ENCODE measurements at places on chromosomes 1 and 21.

- DNase-seq, result no peak
Observed at GRCh38 chr21:41254090-41254700, 62.4 kb upstream of the FAM3B start.

- no peak for DNase-seq
Observed at GRCh38 chr1:68142036-68142435, 90.3 kb downstream of the WLS start.

GRCh38 chr1:3679799-3680453, 27.6 kb downstream of the TP73 start:
- DNase-seq, result no peak

GRCh38 chr1:71796006-71796405, 486.3 kb downstream of the NEGR1 start:
- no peak for DNase-seq

- no peak for DNase-seq
Observed at GRCh38 chr1:67741736-67742135, 56.7 kb downstream of the GADD45A start.

- no peak for DNase-seq
Observed at GRCh38 chr1:233667741-233668140, 53.8 kb downstream of the KCNK1 start.

DNA sequence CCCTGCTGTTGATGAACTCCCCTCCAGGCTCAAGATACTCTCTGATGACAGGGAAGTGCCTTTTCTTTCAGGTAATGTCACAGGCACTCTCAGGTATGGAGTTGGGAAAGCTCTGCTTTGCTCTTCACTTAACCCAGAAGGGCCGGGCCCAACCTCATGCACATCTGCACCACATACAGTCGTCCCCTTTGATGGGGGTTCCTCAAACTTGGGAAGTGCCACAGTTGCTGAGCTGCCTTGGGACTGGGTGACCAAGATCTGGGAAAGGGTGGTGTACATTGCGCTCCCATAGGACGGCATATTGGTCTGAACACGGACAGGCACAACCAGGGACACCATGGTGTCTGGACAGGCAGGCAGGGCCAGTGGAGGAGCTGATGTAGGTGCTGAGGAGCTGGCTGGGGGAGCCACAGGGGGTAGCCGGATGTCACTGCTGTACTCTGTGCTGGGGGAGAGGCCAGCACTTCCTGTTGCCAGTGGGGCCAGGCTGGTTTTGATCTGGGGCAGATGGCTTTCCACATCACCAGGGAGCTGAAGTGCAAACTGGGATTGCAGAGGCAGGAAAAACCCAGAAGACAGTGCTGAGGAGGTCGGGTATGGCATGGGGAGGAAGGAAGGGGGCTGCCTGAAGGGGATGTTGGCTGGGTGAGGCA, 96.2 kb upstream of the EDN2 start:
- no peak for DNase-seq

GRCh38 chr1:55255901-55256300, 40.7 kb upstream of the USP24 start:
- DNase-seq, result no peak

DNA sequence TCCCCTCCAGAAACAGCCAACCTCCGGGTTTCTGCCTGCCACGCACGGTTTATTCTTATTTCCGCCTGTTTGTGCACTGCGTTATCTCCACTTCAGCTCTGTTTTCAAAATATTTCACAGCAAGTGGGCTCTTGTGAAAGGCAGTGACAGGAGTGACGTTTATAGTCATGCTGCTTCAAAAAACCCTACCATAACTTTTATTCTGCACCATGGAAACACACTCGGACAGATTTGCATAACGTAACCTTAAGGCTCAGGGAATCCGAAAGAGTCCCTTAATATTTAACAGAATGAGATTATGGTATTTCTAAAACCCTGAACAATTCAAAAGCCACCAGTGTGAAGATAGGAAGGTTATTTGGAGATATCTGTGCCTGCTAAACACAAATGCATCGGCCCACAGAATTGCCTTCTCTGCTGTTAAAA, 782 bp upstream of the SDE2 start:
- no peak for DNase-seq

GRCh38 chr1:80047791-80048190, 1041.3 kb upstream of the ADGRL4 start:
- no peak for DNase-seq

DNA sequence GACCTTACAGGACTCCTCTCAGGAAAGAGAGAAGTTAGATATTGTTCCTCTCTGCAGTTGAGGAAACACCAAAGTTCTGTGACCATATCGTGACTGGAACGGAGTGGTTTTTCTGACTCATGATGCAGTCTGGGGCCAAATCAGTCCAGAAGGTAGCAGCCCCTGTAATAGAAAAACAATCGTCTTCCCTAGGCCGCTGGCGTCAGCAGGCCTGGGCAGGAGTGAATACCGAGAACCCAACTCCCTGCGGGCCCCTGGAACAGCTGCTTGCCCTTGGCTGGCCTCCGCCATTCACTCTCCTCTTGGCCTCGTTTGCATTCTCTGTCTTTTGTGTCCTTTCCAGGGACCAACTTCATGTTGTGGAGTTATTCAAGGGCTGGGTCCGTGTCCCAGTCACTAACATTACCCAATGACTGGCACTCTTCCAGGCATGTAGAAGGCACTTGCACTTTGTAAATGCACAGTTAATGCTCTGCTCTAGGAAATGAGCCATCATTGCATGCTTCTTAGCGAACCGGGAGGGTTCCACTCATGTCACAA, 10.9 kb upstream of the CD101 start:
- DNase-seq, result no peak

GRCh38 chr1:2866422-2867086, 65.1 kb upstream of the TTC34 start:
- no peak for DNase-seq

DNA sequence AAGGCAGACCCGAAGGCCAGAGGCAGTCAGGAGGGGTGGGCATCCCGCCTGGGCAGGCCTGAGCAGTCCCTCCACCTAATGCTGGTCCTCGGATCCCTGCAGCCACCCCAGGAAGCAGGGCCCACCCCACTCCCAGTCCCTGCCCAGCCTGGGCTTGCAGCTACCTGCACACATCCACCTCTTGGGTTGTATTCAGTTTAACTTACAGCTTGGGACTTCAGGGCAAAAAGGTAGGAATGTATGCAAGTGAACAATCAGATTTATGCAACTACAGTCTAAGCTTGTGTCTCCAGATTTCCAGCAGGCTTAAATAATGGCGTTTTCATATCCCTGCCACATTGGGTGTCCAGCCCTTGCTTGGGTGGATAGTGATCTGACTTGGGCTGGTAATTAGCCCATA, 17.4 kb downstream of the LDLRAP1 start:
- DNase-seq, result no peak

DNA sequence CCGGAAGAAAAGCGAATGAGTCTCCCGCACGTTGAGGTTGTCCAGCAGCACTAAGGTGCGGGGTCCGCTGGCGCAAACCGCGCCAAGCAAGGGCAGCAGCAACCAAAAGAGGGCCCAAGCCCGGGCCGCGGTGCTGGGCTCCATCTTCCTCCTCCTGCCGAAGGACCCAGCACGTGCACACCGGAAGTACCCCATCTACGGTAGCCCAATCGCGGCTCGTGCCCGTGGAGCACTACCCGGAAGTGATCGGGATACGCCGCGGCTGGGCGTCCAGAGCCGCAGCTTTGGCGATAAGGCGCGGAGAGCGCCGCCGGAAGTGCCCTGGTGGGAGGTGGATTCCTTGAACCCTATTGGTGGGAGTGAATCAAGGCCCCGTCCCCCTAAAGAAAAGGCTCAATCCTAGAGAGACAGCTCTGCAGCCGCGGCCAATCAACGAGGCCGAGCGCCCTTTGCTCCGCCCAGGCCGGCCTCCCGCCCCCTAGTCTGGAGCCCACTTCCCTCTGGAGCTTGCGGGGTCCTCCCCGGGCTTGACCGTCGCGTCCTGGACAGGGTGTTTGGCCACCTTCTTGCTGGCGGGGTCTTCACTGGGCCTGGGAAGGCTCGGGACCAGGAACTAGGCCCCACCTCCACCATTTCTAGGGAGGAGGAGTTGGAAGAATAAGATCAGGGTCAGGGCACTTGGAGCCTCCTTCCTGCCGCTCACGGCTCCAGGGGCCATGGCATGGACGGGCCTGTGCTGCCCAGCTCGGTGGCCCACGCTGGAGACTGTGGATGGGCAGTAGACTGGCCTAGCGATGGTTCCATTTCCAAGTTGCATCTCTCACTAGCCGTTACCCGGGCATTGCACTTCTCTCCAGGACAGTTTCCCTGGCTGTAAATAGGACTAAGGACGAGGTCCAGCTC, at the start of gene DDOST:
TSS of gene DDOST (minus strand) at position 163 of the 903 bp plus-strand sequence. CDS start at position 144, 19 bp downstream.
- DNase-seq, result peak; percentile 91

DNA sequence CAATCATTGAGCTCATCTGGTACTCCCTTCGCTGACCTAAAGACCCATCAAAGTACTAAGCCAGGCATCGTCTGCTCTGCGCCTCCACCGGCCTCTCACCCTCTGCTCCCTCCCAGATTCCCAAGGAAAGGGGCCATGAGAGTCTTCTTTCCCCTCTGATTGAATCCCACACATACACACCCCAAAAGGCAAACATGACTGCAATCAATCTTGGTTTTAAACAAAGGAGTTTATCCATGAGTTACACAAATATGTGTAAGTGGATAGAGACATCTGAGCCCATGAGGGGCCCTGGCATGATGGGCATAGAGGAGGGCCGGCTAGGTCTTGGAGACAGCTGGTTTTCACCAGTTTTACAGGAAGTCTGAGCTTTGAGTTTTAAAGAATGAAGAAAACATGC, 50.9 kb downstream of the CAPN2 start:
- DNase-seq, result no peak

DNA sequence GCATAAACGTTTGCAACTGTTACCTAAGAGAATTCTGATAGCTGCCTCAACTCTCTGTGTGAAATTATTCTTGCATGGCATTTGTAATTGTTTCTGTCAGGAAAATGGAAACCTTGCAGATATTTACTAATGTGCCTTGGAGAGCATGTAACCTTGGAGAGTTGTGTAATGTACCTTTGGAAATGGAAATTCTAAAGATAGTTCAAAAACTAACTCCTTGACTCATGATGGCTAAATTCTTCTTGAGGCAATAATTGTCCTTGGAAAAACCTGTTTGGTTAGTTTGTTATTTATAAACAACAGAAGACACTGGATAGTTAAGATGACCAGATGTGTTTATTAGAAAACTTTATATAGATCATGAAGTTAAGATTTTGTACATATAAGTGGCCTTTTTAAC, 1033.8 kb downstream of the PLA2G4A start:
- DNase-seq, result no peak

DNA sequence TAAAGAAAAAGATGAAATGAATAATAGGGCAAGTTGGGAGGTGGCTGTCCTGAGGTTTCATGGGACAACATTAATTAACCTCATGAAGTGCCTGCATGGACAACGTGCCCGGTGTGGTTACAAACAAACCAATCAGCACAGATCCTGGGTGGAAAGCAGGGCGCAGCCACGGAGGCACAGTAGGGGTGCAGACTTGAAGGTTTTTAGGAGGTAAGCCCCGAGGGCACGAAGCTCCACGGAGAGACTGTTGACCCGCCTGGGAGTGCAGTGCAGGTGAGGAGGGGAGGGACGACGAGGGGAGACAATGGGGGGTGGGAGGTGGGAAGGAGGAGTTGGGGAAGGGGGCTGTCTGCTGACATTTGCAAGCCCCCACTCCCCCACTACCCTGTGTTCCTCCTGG, 2.3 kb upstream of the RIPK4 start:
- DNase-seq, result no peak

- no peak for DNase-seq
Observed at GRCh38 chr21:26438976-26439375, 134.1 kb downstream of the CYYR1 start.

DNA sequence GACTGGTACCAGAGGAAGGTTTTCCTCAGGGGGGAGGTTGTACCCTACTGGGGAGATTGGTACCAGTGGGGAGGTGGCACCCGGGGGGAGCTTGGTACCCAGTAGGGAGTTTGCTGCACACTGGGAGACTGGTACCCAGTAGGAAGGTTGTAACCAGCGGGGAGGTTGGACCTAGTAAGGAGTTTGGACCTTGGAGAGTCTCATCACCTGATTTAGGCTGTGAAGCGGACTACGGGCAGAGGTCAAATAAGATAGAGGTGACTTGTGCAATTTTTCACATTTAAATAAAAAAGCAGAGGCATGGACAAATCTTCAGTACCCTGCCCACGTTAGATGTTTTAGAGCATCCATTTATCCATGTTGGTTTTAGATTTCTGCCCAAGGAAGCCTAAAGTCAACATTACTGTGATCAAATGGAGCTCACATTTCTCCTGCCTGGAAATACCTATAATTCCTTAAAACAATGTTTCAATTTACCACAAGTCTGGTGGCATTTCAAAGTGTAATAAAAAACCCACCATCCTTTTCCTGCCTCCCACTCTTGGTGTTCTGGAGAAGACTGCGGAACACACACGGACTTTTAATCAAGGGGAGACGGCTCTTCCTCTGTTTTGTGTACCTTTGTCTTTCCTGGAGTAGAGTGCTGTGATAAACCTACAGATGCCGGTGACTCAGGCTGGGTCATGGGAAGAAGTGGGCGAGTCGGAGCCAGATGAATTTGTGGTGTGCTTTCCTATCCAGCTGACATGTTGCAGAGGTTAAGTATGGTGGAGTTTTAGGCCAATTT, 36.2 kb upstream of the MRPS6 start:
- no peak for DNase-seq

- no peak for DNase-seq
Observed at GRCh38 chr1:160779626-160780397, 16.2 kb upstream of the LY9 start.

DNA sequence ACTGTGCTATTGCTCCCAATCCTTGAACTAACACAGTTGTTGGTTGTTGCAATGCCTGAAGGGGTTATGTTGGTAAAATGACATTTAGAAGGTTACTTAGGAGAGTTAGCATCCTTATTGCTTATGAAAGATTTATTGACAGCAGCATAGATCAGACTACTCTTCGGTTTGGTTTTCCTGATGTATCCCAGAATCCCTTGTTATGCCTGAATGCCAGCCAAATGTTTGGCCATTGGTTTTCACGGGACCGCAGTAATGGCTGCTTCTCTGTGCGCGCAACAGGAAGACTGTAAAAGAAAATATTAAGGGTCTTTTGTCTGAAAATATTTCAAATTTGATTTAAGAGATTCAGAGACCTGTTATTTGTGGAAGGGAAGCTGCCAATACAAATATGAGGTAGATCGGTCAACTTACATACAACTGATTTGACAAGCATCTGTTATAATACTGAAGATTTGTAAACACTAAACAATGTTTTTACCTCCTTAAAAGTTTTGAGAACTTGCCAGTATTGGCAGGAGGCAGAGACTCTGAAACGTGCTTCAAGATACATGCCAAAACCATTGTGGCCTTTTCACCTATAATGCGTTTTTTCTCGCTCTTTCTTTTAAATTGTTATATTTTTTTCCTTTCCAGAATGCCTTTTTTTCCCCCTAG, 8.3 kb downstream of the NFIA start:
- no peak for DNase-seq

GRCh38 chr1:166395729-166396128, 228.9 kb upstream of the FAM78B start:
- DNase-seq, result no peak

- no peak for DNase-seq
Observed at GRCh38 chr1:178933105-178933561, 62.3 kb upstream of the ANGPTL1 start.

DNA sequence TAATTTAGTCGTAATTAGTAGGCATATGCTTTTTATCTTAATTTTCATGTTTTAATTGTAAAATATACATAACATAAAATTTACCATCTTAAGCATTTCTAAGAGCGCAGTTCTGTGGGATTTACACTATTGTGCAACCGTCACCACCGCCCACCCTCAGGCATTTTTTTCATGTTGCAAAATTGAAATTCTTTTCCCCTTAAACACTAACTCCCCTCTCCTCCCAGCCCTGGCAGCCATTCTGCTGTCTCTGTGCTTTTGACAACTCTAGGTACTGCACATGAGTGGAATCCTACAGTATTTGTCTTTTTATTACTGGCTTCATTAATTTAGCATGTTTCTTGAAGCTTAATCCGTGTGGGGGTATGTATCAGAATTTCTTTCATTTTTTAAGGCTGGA, 7.8 kb downstream of the PIK3CD start:
- no peak for DNase-seq
